ENCODE measurements at places on chromosomes 3 and 15.

DNA sequence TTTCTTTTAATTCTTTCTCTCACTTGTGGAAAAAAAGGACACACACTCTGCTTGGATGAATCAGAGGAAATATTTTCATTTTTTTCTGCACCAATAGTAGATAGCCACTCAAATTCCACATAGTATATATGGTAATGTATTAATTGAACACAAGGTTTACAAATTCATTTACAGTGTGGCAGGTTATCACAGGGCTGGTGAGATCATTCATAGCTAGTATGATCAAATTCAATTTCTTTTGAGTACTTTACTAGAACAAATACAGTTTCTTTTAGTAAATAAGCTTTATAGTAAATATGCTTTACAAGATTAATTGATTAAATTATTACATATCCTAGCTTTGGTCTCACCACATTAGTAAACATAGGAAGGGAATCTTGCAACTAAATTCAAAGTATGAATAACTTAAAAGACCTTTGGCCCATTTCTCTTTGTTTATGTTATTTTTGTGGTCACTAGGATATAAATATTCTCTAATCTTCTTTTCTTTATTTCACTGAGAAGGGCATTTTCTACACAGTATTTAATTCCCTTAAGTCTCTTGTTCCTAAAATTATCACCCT is 40.1 kb upstream of the PARP14 start:
- no peak for DNase-seq

GRCh38 chr15:53910236-53910849 is 67.9 kb upstream of the UNC13C start:
- no peak for DNase-seq

- DNase-seq, result no peak
Measured at GRCh38 chr3:54134155-54134554, 11.8 kb downstream of the CACNA2D3 start.

DNA sequence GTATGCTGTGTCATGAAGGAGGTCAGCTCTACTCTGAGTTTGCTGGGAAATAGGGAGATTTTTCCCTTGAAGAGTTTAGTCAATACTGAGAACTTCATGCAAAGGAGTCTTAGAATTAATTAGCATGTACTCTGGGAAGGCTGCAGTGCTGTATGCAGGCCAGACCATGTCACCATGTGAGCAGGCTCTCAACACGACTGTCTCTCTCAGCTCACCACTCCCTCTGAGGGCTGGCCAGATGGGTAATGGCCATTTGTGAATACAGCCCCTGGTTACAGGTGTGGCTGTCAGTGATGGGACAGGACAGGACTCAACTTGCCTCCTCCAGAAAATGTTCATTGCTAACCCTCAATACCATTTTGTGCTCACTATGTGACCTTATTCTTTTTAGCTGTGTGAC is 5.1 kb upstream of the CERS3 start:
- no peak for DNase-seq

- no peak for DNase-seq
Measured at GRCh38 chr3:42503251-42503924, 945 bp downstream of the VIPR1 start.

- DNase-seq, result no peak
Measured at GRCh38 chr3:68363796-68364195, 568.6 kb downstream of the TAFA4 start.

DNA sequence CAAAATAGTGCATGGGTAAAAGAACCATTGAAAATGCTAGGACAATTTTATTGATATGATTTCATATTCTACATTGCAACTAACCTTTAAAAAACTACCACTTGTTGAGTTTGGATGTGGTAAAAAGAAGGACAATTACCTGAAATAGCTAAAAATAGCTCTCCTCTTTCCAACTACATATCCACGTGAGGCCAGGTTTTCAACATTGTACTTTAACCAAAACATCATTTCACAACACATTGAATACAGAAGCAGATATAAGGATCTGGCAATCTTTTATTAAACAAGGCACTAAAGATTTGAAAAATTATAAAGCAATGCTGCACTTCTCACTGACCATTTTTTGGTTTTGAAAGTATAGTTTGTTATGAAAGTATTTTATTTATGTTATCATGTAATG is 28.1 kb upstream of the MRPL3 start:
- no peak for DNase-seq

DNA sequence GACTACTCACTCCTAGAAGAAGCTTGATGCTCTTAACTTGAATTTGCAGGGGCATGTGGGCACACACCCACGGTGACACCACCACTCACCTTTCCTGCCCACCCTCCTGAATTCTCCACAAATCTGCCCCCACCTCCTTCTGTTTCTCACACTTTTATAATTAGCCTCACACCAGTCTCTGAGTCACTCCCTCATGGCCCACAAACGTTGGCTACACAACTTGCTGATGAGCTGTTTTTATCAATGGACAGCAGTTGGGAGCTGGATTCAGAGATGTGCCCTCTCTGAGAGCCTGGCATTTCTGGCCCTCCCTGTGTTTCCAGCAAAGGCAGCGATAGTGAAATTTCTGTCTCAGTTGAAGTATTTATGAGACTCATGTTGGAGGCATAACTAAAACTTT is 1.3 kb downstream of the COLQ start:
- no peak for DNase-seq

GRCh38 chr3:175308097-175308496 is 449.0 kb downstream of the NAALADL2 start:
- no peak for DNase-seq

- no peak for DNase-seq
Measured at GRCh38 chr15:90959894-90960293, 5.2 kb downstream of the RCCD1 start.

DNA sequence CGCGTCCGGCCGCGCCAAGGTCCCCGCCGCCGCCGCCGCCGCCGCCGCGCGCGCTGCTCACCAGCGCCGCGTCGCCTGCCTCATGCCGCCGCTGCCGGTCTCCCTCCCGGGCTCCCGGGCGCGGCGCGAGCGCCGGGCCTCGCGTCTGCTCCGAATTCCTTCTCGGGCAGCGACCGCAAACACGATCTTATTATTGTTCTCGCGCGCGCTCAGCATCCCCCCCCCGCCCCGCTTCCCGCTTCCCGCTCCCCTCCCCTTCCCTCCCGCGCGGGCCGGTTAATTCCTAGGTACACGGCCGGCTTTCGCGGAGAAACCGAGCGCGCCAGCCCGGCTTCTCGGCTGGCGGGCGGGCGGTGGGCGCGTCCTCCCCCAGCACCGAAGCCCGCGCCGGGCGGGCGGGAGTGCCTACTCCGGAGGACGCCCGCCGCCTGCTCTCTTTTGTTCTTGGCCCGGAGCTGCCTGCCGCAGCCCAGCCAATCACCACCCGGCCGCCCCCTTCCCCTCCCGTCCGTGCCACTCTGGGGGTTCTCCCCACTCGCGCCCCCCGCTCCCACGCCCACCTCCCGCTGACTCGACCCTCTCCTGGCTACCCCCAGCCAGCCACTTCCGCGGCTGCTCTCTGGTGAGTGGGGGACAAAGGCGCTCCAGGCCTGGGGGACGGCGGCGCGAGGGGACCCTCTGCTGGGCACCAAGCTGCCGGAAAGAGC is at the start of gene HDGFL3:
HDGFL3 (minus strand) TSS at position 164 of the 707 bp plus-strand sequence. CDS start 409 bp downstream, outside the sequence.
- DNase-seq, result peak; percentile 42

DNA sequence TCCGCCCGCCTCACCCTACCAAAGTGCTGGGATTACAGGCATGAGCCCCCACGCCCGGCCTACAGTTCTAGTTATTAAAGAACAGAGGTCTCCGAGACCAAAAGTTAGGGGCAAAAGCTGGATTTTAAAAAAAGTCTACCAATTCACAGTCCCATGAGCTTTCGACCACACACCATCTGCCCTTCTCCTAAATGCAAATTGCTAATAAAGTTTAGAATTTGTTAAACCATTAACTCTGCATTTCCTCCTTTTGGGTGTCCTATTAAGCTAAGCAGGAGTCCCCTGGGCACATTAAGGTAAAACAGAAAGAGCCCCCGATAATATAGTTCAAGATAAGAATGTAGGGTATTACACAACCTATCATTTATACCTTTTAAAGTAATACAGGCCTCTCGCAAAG is 322.7 kb downstream of the FOXP1 start:
- no peak for DNase-seq

DNA sequence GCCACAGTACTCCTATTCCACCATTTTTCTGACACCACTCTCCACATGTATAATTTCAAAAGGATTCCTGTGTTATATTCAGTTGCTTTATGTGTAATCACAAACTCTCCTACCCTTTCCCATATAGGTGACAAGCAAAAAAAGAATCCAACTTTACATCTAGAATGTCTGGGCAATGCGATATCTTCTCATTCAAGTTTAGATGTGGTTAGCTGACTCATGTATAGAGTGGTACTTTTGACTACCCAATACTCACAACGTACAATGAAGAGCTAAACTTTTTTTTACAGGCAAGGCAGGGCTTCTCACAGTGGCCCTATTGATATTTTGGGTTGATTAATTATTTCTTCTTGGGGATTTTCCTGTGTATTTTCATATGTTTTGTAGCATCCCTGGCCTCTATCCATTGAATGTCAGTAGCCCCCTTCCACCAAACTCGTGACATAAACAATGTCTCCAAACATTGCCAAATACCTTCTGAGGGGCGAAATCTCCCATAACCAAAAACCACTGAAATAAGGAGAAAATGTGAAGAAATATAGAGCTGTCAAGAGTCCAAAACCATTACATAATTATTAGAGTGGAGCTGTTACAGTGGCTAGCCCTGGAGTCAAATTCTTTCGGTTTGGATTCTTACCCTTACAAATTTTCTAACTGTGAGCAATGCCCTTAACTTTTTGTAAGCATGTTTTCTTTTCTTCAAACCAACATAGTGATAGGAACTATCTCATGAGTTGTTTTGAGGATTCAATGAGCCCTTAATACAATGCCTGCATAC is 342.6 kb downstream of the NSUN3 start:
- no peak for DNase-seq

DNA sequence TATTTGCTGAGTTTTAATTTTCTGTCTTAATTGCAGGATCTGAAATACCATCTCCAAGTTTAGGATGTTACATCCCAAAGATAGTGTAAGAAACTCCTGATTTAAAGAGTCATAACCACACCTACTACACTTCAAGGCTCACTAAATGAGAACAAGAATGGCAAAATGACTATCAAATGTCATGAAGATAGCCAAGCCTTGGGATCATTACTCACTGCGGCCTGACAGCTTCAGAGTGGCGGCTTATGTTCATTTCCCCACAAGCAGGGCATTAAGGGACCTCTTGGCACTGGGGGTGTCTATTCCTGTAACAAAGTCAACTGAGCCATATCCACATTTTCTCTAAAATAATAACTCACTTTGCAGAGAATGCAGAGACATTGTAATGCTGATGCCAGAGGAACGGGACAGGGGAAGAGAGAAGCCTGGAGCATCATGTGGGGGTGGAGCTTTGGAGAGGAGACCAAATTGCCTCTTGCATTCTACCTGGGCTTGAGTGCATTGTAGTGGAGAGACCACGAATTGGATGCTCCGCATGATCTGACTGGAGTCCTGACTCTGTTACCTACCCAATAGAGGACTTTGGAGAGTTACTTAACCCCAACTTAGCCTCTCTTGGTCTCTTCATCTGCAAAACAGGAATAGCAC is 219.2 kb downstream of the OPA1 start:
- no peak for DNase-seq

DNA sequence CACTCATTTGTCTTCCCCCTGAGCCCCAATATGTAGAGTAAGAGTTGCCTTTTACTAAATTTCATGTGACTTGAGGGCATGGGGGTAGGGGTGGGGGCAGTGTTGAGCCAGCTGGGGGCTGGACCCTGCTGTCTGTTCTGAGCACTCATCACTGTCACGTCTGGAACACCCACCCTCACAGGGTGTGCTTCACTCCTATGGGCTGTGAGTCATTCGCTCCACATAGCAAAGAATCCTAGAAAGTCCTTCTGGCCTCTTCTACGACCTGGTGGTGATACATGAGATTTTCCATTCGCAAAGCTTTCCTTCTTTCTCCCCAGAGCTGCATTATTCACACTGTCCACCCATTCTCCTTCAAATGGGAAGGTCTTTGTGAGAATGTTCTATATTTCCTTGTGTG is 43.6 kb upstream of the MGLL start:
- no peak for DNase-seq

- no peak for DNase-seq
Measured at GRCh38 chr3:115217292-115217677, 70.2 kb upstream of the ZBTB20 start.

DNA sequence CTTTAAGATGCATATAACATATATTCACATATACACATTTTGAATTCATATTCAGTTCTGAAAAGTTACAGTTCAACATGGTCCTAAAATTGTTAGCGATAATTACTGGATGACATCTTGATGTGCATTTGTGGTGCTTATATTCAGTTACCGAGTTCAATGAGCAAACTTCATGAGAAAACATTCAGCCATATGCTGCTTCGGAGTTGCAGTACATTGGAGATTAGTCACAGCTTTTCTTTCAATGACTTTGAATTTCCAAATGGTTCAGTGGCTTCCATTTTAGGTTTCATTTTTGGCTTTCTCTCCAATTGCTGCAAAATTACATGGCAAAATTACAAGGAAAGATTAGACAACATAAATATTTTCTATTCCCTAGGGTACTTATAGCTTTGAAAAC is 198.3 kb upstream of the CNTN3 start:
- DNase-seq, result no peak

GRCh38 chr3:50288387-50289007 is 3.7 kb downstream of the IFRD2 start:
- no peak for DNase-seq

DNA sequence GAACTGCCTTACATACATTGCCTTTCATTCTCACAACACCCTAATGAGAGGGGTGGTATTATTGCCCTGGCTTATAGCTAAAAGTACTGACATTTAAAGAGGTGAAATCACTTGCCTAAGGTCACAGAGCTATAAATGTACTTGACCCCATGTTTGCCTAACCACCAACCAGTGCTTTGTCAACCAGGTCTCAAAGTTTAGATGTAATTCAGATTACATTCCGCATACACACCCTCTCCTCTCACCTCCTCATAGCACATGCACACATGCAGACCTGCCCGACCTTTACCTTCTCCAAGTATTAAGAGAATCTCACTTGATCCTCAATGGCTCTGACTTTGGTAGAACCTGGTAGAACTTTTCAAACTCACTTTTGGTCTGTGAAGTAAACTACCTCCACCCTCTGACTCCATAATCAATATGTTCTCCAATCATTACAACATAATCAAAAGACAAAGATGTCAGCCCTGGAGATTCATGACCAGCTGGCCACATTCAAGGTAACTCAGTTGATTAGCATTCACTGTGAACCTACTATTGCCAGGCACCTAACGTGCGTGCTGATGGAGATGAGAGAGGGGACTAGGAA is 63.2 kb upstream of the HES1 start:
- DNase-seq, result no peak

DNA sequence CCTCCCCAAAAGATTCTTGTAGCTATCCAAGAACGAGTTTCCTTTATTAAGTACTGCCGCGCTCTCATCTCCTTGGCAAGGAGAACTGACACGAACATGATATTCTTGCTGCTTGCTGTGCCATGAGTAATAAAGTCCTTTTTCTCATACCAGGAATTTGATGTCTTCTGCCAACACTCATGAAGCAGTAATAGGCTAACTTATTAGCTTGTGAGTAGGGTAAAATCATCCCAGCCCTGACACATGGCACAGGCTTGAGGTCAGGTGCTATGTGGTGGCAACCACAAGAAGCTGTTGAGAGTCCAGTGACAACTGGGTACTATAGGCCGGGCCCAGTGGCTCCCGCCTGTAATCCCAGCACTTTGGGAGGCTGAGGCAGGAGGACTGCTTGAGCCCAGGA is 22.7 kb upstream of the UBXN7 start:
- no peak for DNase-seq

All from T-helper 1 cell (primary cell).